Stimulated activated CD4-positive, alpha-beta T cell treated with anti-CD3 and anti-CD28 coated beads, TNF-alpha, amount 100 ng/mL, for 48 hours (primary cell): ENCODE measurements at places on chromosomes 4 and X.
A peak's percentile ranks its signal among the peaks of the same experiment; 100 is the strongest.

DNA sequence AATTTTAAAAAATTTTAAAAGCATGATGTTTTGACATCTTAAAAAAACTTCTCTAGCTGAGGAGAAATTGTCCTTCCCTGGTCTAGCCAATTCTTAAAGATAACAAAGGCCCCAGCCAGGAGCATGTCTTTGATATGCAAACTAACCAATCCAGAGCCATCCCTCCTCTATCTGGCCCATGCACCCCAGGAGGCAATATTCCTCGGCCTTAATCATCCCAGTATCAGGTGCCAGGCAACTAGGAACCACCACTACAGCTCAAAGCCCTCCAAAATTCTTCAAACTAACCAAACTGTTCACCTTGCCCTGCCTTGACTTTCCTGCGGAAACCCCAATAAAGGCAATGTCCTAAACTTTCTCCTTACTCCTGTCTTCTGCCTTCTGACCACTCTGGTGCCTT, 97.8 kb upstream of the USP9X start:
- DNase-seq = no peak

DNA sequence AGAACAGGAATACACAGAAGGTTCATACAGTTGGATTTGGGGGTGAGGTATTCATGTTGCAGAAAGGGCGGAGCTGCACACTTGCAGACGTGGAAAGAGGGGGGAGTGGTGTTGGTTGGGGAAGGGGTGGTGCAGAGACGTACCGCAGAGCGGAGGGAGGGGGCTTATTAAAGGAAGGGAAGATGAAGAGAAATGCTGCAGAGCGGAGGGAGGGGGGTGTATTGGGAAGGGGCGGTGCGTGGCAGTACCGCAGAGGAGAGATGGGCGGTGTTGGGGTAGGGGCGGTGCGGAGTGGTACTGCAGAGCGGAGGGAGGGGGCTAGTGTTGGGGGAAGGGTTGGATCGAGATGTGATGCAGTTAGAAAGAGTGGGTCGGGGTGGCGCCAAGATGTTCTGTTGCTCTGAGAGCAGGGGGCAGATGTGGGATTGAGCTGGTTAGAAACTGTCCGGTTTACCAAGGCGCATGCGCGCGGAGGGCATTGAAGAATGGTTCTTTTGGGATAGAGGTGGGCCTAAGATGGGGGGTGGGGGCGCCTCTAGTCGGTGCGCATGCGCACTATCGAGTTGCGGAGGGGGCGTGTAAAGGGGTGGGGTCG, 900 bp downstream of the TRO start:
- peak; percentile 33 for DNase-seq

GRCh38 chrX:103651151-103651773, 22.5 kb downstream of the TCEAL1 start:
- no peak for DNase-seq

GRCh38 chrX:109624641-109625616, at the start of gene KCNE5:
Gene KCNE5 (minus strand): TSS chrX:109625172. CDS start chrX:109625020, 152 bp downstream.
- DNase-seq = no peak

DNA sequence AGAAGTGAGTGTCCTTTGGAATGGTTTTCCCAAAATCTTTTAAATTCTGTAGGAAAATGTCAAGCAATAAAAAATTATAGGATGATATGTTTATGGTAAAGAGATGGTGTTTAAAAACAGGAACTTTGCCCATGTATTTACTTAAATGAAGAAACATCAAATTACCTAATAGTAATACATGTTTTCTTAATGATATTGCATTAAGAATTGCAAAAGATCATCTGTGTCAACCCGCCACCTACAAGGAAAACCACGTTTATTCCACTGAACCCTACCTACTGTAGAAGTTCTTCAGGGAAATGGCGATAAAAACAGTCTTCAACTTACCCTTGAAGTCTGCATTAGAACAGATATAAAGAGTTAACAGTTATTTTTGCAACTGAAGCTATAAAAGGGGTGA, 67.2 kb upstream of the NDP start:
- no peak for DNase-seq

- DNase-seq = no peak
Measured at GRCh38 chr4:153087671-153088194, 116.5 kb upstream of the TRIM2 start.

DNA sequence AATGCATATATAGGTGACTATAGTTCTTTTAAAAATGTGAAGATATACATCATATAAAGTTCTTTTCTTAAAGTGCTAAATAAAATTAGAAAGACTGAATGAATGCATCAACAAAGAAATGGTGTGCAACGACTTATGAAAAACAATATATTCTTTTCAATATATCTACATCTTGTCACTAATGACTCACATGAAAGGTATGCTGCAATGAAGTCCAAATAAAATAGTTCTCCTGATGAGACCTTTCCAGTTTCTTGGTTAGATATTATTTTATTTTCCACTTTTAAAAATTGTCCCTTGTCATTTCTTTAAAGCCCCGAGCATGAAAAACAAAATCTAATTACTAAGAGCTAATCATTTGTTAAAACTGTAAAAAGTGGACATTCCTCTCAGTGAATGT, 462.1 kb downstream of the PCDH11X start:
- no peak for DNase-seq

DNA sequence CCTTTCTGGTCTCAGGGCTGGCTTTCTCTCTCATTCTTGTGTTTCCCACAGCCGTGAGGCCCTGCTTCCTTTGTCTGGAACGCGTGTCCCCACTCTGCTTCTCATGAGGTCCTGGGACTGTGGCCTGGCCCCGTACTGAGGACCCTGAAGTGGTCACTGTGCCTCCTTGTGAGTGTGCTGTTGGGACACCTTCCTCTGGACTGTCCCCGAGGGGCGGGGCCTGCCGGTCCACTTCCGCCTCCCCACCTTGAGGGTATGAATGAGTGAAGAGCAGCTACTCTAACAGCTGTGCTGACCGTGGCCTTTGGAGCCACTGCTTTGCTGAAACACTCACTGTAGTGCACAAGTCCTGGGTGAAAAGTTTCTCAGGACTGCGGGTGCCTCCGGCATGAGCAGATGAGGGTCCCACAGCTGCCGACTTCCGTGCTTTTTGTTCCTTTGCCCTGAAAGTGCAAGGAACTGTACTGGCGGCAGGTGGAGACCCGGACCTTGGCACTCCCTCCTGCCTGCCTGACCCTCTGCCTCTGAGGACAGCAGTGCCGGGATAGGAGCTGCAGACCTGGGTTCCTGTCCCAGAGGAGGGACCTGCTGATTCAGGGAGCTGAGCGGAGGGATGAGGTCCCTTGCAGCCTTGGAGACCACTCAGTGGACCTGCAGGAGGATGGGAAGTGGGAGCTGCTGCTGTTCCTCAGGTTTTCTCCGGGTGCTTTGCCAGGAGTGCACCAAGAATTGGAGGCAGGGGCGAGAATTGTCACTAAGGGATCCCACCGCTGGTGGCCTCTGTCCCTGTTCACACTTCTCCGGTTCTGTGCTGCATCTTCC, 38.0 kb downstream of the HTT-AS start:
- no peak for DNase-seq

- DNase-seq = no peak
Measured at GRCh38 chr4:163343604-163344146, at the start of gene NPY5R. Gene NPY5R (plus strand): TSS chr4:163343892. CDS start chr4:163350274, 6,382 bp downstream.

GRCh38 chrX:41153448-41153847, 68.2 kb downstream of the USP9X start:
- no peak for DNase-seq

- DNase-seq = no peak
Measured at GRCh38 chr4:73698217-73698616, 42.2 kb upstream of the CXCL8 start.

- DNase-seq = no peak
Measured at GRCh38 chr4:8295471-8295870, 25.9 kb downstream of the HTRA3 start.

DNA sequence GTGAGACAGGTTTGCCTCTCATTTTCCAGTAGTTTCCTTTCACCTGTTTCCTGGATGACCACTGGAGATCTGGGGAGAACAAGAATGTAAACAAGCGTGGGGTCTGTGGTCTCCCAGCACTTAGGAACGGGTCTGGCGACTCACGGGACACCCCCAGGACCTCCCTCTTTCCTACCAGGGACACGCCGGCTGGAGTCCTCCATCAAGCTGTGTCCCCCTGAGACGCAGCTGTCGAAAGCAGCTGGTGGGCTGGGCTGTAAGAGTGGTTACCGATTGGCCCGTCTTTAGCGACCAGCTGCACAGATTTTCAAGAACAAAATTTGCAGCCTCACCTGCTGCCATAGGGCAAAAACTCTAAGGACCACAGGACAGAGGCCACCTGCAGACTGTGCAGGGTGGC, 11.9 kb downstream of the LRPAP1 start:
- DNase-seq = no peak
